ENCODE measurements at places on chromosomes 6 and 20.

GRCh38 chr20:371755-372542, 8.6 kb upstream of the TRIB3 start:
- no peak for DNase-seq

DNA sequence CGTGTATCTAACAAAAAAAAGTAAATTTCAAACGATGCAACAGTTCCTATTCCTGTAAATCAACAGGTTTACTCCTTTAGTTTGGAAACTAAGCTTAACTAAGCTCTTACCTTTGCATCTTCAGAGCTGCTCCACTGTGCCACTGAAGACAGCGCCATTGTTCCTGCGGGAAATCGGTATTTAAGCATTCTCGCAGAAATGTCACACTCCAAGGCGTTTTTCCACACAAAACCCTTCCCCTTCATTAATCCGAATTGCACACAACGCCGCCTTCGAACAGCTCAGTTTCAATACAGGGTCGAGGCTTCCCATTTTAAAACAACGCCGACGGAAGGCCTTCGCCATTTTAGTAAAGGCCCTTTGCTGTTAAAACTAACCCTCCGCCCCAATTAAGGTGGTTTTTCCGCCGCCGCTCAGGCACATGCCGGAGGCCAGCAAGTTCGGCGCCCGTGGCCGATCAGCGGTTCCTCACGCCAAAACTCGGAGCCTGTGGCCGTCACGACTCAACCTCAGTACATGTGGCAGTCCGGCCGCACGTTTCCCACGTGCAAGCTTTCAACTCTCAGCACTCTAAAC, 35.4 kb upstream of the SYNCRIP start:
- no peak for DNase-seq

DNA sequence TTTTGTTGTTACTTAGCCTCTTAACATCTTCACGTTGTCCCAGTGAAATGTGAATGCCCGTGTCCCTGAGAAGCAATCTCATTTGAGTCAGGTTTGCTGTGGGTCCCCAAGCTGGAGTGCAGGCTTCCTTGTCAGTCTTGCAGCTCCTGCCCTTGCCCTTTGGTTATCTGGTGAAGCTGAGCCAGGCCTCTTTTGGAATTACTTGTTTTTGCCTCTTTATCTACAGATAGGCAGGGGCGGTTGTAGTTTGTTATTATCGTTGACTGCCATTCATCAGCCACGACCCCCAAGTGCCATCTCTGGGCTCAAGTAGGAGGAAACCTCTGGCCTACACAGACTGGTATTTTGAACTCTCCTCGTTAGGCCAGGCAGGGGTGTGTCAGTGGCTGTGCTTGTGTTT, 2.2 kb downstream of the TMEM14C start:
- DNase-seq = no peak

DNA sequence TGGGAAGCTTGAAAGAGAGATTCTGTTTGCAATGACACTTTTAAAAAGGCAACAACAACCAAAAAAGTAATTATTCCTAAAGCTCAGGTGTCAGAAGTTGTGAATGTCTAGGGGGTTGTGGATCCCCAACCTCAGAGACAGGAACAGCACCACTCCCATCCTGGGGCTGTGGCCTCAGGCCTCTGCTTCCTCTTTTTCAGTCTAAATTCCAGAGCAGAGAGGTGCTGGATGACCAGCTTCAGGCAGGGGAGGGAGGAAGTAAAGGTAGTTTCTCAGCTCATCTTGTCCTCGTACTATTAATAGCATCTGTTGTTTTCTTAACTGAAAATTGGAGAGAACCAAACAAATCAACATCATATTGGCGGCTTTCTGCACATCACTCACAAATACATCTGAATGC, 8.3 kb downstream of the NT5E start:
- no peak for DNase-seq

- no peak for DNase-seq
Observed at GRCh38 chr6:63734923-63735322, 99.3 kb downstream of the PHF3 start.

DNA sequence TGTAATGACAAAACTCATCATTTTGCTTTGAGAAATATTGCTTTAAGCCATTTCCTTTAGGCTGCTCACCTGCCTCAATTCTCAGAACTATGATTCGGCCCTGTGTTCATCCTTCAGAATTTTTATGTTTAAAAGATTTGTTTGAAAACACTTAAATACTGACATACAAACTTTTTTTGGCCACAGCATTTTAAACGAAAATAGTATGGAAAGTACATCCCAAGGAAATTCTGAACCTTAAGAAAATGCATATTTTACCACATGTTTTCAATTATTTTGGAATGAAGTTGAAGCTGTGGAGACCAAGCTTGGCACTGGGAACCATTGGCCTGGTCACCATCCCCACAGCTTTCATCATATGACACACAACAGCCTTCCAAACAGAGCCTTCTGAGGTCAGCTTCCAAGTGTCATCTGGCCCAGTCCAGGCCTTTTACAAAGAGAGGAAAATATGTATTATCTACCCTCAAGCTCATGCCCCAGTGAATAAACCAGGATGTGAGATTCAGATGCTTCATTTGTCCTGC, 83.3 kb downstream of the SOD2 start:
- no peak for DNase-seq

DNA sequence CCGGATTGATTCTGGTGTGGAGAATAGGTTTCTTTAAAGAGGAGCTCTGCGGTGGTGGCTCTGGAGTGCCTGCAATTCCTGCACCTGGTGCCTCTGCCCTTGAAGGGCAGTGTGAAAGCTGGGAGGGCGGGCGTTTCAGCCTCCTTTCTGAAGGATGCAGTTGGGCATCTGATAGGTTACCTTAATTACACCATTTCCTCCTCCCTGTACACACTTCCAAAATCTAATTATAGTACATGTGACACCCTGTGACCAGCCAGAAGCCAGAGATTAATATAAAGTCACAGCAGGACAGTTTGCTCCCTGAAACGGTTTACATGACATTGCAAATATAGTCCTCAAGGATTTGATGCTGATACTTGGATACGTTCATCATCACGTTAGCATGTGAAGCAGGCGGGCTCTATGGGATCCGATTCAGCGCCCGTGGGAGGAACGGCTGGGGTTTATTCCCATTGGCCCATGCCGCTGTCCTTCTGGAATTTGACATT, 548.2 kb downstream of the QKI start:
- DNase-seq = no peak

GRCh38 chr6:82006027-82006738, 241.4 kb downstream of the IBTK start:
- no peak for DNase-seq

DNA sequence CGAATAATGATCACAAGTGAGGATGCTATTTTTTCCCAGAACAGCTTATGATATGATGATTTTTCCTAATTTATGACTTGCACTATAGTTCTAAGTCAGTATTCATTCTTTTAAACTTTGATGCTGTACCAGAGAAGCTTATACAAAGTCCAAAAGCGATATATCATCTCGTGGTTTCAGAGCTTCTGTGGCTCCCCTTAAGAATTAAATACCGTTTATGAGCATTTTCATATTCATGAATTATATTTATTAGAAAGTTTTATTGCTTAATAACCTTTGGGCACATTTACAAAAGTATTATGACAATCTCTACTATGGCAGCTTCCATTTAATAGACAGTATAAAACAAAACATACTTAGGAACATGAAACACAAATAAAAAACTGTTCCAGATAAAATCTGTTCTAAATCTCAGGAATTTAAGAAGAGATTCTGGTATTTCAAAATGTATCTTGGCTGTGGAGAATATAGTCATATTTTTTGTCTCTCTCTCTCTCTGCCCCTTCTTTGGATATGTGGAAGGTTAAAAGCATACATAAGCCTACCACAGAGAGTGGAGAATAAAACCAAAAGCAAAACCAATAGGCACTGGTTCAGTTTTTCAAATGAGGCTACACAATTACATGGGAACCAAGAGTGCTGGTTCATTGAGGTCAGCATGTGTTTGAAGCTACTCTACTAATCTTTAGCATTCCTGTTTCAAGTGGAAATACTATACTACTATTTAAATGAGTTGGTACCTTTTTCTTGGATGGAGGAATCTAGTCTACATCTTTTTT, 884.5 kb upstream of the GJE1 start:
- no peak for DNase-seq

All from kidney glomerular epithelial cell (primary cell).